Kidney capillary endothelial cell (primary cell): ENCODE measurements at places on chromosomes 5 and 9.

- no peak for DNase-seq
Observed at GRCh38 chr9:88605512-88606362, 70.8 kb downstream of the NXNL2 start.

DNA sequence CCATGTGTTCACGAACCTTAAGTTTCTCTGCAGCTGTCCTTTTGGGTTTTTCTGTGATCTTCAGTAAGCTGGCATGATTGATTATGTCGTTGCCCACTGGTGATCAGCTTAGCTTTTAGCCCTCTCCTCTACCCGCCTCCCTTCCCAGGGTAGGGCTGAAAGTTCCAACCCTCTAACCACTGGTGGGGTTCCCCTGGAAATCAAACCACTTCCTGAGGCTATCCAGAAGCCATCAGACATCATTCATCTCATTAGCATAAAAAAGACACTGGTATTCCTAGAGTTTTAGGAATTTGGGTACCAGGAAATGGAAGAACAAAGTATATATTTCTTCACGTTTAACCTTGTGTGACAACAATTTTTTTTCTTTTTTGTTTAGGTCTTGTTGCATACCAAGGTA is 29.8 kb downstream of the SPIN1 start:
- DNase-seq: no peak

DNA sequence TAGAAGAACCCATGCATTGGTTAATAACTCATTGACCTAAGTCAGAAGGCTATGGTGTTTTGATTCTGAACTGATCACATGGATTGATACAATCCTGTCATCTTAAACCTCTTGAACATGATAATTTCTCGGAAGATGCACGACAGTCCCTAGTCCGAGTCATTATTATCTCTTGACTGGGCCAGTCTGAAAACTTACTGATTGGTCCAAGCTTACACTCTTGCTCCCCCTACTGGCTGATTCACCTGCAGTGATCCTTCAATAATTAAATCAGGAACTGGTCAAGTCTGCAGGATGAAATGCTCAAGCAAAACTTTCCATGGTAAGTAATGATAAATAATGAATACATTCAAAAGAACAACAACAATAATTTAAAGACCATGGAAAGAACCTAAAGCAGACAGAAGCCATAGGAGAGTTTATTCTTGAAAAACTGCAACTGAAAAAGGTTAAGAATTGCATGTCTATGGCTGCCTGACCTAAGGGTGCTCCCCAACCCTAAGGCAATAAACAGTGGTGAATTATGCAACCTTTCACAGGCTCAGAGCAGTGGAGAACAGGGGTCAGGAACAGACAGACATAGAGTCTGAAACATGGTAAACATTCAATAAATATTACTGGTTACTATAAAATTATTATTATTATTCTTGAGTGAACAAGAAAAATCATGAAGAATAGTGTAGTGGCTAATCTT is 79.3 kb downstream of the BRINP1 start:
- peak; percentile 65 for DNase-seq

- DNase-seq: no peak
Observed at GRCh38 chr9:121636341-121636865, 15.0 kb upstream of the DAB2IP start.

DNA sequence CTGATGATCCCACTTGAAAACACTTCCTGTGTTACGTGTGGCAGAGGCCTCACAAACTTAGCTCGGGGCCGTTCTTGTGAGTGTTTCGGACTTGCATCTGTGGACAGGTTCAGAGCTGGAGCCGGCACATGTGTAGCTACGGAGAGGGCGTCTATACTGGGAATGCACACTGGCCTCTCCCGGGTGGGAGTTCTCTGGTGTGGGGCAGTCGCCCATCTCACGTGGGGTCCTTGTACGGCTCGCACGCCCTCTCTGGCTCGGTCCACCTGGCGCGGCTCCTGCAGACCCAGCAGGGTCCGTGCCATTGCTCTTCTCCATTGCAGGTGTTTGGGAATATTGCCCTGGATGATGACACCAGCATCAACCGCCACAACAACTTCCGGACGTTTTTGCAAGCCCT is 197.9 kb downstream of the CACNA1B start:
- DNase-seq: no peak

DNA sequence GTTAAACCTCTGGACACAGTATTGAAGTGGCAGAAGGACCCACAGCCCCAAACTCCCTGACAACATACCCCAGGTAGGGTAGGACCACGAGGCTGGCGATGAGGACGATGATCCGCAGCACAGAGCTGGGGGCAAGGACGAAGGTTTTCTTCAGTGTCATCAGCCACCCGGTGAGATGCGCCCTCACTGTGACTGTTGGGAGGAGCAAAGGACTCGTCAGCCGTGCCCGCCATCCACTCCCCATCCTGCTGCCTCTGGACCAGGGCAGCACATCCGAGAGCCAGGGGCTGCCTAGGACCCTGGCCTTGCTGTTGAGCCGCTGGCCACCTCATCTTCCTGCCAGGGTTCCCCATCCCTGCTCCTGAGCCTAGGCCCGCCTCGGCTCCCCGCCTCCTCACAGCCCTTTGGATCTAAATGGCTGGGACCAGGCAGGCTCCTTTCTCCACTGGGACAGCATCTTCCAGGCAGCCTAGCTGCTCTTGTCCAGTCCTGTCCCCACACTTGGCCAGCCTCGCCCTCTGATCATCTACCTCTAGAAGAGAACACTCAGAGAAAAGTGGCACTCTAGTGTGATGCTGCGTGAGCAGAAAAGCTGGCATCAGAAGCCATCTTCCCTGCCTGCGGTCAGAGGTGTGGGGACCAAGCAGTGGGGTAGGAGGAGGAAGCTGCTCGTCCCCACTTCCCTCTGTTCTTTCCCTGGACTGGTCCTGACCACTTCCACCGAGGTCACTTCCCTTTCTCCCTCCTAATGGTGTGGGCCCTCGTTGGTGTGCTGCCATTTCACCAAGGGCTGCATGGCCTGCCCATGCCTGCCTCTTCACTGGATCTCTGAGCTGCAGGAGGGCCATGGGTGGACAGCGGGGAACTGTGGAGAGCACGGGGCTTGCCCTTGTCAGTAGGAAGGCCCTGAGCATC is 49.2 kb downstream of the OTULIN start:
- no peak for DNase-seq

DNA sequence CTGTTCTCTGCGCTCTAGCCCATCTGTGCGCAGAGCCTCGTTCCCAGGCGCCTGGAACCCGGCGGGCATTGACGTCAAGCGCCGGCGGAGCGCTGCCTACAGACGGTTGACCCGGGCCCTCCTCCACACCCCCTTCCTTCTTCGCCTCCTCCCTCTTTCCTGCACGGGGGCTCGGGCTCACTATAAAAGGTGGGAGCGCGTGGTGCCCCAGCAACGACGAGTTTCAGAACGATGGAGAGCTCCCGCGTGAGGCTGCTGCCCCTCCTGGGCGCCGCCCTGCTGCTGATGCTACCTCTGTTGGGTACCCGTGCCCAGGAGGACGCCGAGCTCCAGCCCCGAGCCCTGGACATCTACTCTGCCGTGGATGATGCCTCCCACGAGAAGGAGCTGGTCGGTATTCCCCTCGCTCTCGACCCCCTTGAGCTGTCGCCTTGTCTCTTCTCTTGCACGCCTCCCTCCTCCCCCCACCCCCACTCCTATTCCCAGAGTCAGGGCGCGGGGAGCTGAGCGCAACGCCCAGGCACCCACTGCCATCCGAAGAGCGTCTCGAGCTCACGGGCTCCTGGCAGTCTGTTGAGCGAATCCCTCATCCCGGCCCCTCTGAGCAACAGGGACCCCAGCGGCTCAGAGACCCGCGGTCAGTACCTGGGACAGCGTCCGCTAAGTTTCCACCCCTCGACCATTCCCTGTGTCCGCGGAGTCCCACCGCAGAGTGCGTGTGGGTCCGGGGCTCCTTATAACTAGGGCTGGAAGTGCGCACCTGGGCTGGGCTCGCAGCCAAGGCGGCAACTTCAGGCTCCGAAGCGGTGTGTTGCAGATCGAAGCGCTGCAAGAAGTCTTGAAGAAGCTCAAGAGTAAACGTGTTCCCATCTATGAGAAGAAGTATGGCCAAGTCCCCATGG is at the start of gene CARTPT:
Gene CARTPT (plus strand): TSS at position 213 of the 902 bp plus-strand sequence. CDS start 19 bp downstream, at position 232.
- no peak for DNase-seq

GRCh38 chr9:90929626-90930025 is 128.0 kb downstream of the SYK start:
- no peak for DNase-seq

DNA sequence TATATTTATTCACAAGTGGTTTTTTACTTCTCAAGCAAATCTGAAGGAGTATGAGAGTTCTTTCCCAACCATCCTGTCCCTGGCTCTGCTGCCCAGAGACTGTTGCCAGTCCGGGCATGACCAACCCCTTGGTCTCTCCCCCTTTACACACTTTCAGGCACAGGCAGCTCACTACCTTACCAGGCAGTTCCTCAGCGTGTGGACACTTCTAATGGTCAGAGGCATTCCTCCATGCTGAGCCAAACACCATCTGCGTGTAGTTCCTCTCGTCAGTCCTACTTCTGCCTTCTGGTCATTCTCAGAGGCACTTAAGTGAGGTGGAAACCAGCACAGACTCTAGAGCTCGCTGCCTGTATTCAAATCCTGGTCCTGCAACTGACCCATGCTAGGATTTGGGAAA is 56.1 kb downstream of the TSTD2 start:
- no peak for DNase-seq

GRCh38 chr5:152622628-152623027 is 217.5 kb upstream of the NMUR2 start:
- no peak for DNase-seq

- no peak for DNase-seq
Observed at GRCh38 chr9:93224591-93224990, 40.7 kb downstream of the WNK2 start.

DNA sequence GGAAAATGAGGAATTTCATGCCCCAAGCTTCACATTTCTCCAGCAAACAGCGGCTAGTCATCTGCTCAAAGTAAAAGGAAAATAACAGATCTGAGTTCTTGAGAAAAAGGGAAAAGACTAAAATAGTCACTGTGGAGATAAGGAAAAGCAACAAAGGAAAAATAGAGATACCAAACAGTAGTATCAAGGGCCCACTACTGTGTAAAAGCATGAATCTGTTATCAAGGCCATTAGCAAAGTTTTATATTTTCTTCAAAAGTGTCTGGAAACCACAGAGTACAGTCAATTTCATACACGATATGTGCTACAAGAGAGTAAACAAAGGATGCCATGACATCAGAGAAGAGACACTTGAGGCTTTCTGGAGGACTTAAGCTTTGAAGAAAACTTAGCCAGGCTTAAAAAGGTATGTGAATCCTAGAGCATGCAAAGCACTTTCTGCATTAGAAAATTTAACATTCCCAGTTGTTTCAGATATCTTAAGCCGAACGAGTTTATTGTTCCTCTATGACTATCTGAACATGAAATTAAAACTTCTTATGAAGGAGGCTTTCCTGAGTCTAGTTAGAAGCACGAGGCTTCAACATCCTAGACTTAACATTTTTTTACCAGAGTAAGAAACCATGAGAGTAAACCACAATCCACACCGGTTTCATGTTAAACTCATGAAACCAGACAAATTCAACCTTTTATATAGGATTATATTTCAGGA is 1.2 kb downstream of the TTC33 start:
- no peak for DNase-seq

DNA sequence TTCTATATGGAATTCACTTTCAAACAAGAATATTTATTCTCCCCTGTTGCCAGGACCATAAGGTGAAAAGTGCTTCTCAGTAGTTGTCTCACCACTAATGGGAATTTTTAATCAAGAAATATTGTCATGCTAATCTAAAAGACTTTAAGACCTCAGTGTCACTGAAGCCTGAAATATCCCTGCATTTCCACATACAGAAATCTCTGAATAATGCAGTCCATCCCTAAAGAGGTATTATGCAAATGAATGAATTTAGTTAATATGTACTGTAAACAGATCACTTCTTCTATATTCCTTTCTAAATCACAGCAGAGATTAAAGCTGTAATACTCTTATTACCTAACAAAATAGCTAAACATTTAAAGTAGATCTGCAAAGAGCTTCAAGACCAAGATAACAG is 531.1 kb upstream of the CDH6 start:
- no peak for DNase-seq

GRCh38 chr5:83925321-83925954 is 204.8 kb upstream of the HAPLN1 start:
- DNase-seq: no peak

DNA sequence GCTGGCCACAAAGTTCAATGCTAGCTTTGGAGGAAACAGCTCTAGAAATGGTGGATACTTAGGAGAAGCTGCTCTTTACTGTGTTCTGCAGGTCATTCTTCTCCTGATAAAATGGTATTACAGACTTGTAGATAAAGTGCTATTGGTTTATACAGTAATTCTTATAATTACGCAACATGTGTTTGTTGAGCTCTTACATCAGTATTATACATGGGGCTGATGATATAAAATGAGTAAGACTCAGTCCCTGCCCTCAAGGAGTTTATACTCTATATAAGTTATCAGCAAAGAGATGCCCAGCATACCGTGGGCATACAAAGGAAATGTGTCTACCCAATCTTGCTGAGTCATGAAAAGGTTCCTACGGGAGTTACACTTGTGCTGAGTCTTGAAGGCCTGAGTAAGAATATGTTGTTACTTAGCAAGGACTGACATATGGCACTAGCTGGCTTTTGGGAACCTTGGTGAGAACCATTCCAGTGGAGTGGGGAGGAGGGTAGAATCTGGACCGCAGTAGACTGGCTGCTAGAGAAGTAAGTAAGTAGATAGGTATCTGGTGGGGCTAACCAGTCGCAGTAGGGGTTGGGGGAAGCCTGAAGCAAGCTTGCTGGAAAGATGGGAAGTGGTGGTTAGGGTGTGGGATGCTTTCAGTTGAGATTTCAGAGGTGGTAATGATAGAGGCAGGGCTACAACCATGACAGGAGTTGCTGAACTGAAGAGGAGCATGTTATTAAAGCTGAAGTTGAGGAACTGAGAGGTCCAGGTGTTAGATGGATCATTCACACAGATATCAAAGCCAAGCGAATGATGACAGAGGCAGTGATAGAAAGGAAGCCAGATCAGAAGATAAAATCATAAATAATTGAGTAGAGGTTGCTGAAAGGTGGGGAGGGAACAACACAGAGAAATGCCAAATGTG is 11.1 kb upstream of the TTC23L start:
- no peak for DNase-seq

GRCh38 chr5:176817841-176818377 is 7.5 kb downstream of the UNC5A start:
- DNase-seq: no peak

DNA sequence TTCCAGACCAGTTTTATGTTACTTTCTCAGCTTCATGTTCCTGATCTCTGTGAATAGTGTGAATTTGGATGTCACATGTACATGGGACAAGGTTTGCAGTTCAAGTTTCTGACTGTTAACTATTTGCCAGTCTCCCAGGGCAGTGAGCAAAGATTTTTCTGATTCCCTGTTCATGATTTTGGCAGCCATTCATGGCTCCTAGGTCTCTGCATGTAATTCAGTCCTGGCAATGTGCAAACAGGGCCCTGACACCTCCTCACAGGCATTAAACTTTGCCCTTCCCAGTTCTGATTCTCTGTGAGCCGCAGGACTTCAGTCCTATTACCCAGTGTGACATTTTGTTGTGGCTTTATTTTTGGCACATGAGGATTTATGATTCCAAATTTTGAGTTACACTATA is 349.7 kb downstream of the ARRDC3 start:
- DNase-seq: no peak

GRCh38 chr9:137253717-137254623 is 1.2 kb upstream of the NELFB start:
- DNase-seq: no peak

- DNase-seq: no peak
Observed at GRCh38 chr9:20289423-20290010, 332.8 kb downstream of the MLLT3 start.

- peak; percentile 60 for DNase-seq
Observed at GRCh38 chr9:12774861-12775678, at the start of gene LURAP1L. Gene LURAP1L (plus strand): TSS chr9:12775020. CDS start chr9:12775716, 696 bp downstream.

GRCh38 chr9:123682746-123683145 is 247.2 kb downstream of the DENND1A start:
- no peak for DNase-seq

- DNase-seq: no peak
Observed at GRCh38 chr9:136347472-136348256, 15.9 kb downstream of the DNLZ start.
